ENCODE measurements at places on chromosomes 2 and 18.

GRCh38 chr18:53796040-53796729, 428.3 kb downstream of the MBD2 start:
- no peak for DNase-seq

GRCh38 chr2:233445152-233445830, 91.0 kb downstream of the DGKD start:
- no peak for DNase-seq

DNA sequence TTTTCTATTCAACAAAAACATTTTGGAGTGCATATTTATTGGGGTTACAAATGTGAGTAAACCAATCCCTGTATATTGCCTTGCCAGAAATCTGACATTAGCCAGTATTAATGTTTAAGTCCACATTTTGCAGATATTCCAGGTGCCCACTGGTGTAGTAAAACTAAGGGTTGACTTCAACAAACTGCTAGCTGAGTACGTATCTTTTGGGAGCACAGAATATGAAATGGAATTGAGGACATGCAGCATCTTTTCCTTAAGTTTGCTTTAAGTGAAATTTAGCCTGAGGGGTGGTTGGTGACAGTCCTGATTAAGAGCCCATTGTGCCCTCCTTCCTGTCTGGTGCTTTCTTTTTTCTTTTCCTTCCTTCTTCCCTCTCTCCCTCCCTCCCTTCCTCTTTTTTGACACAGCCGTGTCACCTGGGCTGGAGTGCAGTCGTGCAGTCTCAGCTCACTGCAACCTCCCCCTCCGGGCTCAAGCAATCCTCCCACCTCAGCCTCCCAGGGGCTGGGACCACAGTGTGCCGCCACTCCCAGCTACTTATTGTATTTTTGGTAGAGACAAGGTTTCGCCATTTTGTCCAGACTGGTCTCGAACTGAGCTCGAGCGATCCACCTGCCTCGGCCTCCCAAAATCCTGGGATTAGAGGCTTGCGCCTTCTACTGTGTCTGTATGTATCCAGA, 1.6 kb downstream of the NUP35 start:
- no peak for DNase-seq

DNA sequence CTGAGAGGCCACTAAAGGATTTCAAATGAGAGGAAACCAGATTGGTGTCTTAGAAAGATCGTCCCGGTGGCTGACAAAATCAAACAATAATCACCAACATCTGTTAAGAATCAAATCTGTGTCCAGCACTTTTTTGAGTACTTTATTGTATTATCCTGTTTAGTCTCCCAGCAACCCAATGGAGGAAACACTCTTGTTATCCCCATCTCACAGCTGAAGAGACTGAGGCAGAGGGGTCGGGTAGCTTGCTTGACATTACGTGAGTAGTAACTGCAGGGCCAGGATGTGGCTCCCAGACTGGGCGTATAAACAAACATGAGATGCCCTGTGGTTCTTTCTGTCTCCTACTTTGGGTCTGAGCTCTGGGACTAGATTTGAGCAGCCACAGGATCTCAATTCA, 76.0 kb downstream of the KLHL29 start:
- DNase-seq = no peak

DNA sequence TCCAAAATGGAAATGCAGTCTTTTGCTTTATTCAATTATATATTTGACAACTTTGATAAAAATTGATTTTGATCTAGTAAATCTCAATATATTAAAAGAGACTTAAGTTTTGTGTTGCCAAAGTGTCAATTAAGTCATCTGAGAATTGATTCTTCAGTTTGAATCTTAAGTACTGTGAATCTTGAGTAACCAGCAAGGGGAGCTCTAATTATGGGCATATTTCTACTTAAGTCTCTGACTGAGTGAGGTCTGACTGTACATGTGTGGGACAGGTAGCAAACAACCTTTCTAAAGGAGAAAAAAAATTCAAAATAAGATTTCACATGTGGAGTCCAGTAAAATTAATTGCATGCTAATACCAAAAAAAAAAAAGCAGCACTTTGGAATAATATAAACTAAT, 503.7 kb upstream of the SLC8A1 start:
- no peak for DNase-seq

DNA sequence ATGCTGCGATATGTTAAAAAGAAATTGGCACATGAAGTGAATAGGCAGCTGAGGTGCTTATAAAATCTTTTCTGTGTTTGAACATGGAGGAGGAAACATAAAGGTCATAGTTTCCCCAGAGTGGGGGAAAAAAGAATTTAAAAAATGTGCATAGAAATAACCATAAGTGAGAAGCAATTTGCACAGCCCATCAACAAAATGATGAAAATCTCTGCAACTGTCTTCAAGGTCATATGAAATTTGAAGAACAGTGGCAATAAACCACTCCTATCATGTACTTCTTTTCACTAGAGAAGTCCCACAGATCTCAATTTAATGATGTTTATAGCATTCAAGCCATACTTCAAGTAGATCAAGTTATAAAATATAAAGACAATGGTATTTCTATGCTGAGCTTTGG, 46.7 kb upstream of the ZNF804A start:
- DNase-seq = no peak

DNA sequence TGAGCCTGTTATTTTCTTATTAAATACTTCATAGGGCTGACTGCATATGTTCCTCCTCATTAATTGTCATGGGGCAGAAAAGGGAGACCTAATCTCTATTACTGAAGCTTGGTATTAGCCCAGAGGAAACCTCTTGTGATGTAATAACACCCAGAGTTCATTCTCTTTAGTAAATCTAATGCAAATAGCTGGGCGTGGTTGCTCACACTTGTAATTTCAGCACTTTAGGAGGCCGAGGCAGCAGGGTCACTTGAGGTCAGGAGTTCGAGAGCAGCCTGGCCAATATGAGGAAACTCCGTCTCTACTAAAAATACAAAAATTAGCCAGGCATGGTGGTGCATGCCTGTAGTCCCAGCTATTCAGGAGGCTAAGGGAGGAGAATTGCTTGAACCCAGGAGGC, 14.7 kb downstream of the DAW1 start:
- DNase-seq = no peak

DNA sequence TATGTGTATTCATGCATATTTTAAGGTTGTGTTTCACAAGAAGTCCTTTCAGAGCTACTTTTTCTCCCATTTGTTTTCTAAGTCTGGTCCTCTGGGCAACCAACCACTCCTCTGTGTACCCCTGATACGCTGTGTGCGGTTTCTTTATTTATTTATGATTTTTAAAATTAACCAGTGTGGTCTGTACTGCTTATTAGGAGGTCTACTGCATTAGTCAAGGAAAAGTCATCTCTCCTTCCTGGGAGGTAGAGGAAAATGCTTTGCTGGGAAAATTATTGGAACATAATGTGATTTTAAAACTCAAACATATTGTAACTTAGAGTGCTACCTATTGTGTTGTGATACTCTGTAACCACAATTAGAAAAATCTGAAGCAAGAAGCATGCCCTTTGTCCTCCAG, 1404.3 kb downstream of the SUCLG1 start:
- DNase-seq = no peak

- no peak for DNase-seq
Observed at GRCh38 chr2:96895746-96896651, 26.1 kb upstream of the SEMA4C start.

DNA sequence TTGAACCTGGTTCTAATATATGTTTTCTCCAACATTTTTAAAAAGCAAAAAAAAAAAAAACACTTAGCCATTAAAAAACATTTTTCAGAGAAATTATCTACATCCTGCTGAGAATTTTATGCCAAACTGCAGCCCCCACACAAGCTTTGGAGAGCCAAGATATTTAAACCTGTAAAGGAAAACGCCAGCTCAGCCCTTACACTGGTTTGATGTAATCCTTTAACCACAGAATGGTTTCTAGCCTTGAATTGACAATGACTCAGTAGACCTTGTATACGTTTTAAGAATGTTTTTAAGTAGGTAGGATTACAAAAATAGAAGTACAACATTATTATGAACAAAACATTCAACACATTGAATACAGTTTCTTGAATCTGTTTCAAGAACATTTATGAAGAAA, 113.6 kb downstream of the BABAM2 start:
- DNase-seq = no peak
